ENCODE measurements at places on chromosomes 6 and 20.
A peak's percentile ranks its signal among the peaks of the same experiment; 100 is the strongest.

- DNase-seq: no peak
Observed at GRCh38 chr20:5654557-5654956, 95.6 kb upstream of the SHLD1 start.

GRCh38 chr6:3118353-3119039, at the start of gene BPHL:
Gene BPHL (plus strand): TSS chr6:3118711. CDS start chr6:3118741, 30 bp downstream.
- peak; percentile 99 for DNase-seq

- no peak for DNase-seq
Observed at GRCh38 chr6:79158856-79159516, 75.5 kb downstream of the HMGN3 start.

GRCh38 chr20:3430376-3431069, 23.1 kb upstream of the DNAAF9 start:
- DNase-seq: no peak

DNA sequence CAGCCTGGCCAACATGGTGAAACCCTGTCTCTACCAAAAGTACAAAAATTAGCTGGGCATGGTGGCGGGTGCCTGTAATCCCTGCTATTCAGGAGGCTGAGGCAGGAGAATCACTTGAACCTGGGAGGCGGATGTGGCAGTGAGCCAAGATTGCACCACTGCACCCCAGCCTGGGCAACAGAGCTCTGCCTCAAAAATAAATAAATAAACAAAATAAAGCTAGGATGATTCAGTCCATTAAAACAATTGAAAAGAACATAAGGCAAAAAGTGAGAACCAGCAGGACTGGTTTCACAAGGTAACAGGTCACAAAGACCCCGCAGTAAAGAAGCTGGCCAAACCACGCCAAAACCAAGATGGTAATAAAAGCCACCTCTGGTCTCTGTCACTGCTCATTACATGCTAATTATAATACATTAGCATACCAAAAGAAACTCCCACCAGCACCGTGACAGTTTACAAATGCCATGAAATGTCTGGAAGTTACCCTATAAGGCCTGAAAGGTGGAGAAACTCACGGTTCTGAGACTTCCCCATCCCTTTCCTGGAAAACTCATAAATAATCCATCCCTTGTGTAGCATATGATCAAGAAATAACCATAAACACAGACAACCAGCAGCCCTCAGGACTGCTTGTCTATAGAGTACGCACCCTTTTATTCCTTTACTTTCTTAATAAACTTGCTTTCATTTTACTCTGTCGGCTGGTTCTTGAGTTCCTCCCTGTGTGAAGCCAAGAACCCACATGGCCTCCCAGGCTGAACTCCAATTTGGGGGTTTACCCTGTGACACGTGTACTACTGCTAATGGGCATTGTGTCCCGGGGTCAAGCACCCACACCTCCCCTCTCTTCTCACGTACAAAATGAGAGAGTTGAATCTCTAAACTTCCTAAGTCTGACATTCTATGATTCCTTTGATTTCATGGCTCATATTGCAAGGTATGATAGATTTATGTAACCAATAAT, 10.2 kb downstream of the LAMA4 start:
- no peak for DNase-seq

- no peak for DNase-seq
Observed at GRCh38 chr20:25052255-25053194, 5.4 kb downstream of the ACSS1 start.

- no peak for DNase-seq
Observed at GRCh38 chr6:165292657-165293056, 16.7 kb downstream of the C6orf118 start.

DNA sequence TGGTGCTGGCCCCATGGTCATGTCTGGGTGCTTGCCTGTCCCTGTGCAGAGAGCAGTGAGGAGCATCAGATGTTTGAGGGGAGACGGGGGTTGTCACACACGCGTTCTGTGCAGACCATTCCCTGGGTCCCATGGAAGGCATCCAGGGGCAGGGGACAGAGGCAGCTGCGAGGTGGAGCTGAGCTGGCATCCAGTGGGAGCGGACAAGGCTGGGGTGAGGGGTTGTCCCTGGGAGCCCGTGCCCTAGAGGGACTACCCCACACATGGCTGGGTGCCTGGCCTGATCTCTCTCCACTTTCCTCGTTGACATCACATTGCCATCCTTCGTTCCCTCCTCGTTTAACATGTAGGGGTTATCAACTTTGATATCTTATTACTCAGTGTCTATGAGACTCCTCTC, 331.3 kb downstream of the CDH4 start:
- no peak for DNase-seq

- DNase-seq: no peak
Observed at GRCh38 chr6:132566404-132566803, 3.7 kb upstream of the TAAR6 start.

- no peak for DNase-seq
Observed at GRCh38 chr6:158538741-158539140, 21.1 kb upstream of the TMEM181 start.

- DNase-seq: no peak
Observed at GRCh38 chr20:22768266-22769178, 184.2 kb upstream of the FOXA2 start.

DNA sequence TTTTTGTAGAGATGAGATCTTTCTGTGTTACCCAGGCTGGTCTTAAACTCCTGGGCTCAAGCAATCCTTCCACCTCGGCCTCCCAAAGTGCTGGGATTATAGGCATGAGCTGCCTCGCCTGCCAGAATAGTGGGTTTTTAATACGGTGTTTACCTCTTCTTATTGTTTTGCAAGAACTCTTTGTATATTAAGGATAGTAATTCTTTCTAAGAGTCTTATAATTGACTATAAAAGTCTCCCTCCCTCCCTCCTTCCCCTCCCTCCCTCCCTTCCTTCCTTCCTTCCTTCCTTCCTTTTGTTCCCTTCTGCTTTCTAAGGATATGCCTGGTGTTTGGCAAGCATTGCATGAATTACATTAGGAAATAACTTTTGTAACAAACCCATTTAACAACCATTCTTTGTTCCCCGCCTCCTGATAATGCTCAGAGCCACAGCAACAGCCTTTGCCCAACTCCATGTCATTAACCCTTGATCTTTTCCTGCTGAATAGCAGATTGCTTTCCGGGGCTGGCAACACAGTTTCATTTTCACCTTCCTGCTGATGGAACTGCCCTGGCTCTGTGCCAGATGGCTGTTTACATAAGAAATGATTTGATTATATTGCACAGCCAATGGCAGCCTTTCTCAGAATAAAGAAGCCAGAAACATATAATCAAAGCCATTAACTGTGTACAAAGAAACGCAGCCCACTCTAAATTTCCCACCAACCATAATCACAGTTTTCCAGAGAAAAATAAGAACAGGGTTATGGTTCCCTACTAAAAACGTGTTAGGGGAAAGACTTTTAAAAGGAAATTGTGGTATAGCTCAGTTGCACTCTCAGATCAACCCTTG, 143.7 kb upstream of the PTPN1 start:
- DNase-seq: no peak

Measured in hepatic stellate cell (primary cell).